Activated T-cell treated with anti-CD3 and anti-CD28 coated beads, Interleukin-2, amount 50 U/mL, for 1 hour (primary cell): ENCODE measurements at places on chromosomes 2 and 18.

GRCh38 chr2:8247905-8248622 is 433.8 kb upstream of the ID2 start:
- no peak for DNase-seq

- DNase-seq: no peak
Measured at GRCh38 chr2:39022642-39023235, 98.1 kb downstream of the SOS1 start.

GRCh38 chr18:37714691-37715090 is 149.1 kb upstream of the CELF4 start:
- DNase-seq: no peak

GRCh38 chr18:38982072-38982471 is 1416.5 kb upstream of the CELF4 start:
- no peak for DNase-seq

- DNase-seq: no peak
Measured at GRCh38 chr2:82964341-82964740, 1494.7 kb downstream of the SUCLG1 start.

- DNase-seq: no peak
Measured at GRCh38 chr2:55093381-55093780, 43.1 kb upstream of the RTN4 start.

DNA sequence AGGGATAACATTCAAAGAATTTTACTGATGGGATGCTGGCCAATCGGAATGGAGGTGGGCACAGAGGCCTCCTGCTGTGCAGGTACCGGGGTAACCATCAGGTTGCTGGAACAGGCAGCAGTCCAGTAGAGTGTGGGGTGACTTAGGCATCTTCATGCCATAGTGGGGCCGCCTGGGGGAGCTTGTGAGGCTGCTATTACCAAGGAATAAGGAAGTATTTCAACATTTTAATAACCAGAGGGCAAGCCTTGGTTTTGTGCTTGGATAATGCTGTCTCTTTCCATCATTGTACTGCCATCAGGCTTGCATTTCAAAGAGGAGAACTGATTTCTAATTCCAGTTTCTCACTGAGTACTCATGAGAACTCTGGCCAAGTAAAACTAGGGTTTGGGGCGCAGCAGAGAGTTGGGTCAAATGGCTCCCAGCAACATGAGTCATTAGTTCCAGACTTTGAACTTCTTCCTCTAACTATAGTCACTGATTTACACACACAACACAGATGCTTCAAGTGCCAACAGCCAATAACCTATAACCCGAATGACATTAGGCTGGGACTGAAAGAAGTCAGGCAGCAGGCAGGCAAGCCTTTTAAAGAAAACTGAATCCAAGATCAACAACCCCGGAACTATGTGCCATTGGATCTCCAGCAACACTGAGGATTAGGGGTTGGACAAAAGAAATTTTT is 56.1 kb upstream of the FHL2 start:
- DNase-seq: no peak

- no peak for DNase-seq
Measured at GRCh38 chr2:223828314-223828713, 9.1 kb downstream of the AP1S3 start.

DNA sequence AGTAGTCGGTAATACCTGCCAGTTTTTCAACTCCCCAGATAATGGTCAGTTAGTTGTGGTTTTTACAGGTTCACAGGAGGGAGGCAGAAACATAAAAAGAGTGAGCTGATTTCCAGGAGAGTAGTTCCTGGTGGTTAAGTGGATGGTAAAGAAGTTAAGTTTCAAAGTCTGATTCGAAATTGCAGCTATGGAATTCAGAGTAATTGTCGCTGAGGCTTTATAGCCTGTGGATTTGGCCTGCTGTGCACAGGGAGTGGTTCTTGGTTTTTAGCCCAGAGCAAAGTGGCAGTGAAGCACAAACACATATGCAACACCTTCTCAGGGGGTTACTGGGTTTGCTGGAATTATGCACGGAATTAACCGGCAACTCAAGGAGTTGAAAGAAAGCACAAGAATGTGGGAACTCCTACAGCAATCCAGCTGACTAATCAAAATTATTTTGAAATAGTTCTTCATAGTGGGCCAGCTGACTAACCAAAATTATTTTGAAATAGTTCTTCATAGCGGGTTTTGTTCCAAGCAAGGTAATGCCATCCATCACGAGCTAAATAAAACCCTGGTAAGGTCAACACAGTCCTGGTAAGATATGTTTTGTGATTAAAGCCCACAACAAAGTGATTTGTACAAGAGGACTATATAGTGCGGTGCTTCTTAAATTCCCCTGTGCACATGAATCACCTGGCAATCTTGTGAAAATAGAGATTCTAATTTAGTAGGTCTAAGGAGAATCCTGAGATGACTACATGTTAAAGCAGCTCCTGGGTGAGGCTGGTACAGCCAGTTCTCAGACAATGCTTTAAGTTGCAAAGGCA is 94.4 kb downstream of the SGPP2 start:
- no peak for DNase-seq

GRCh38 chr2:24088821-24089359 is 4.3 kb upstream of the TP53I3 start:
- no peak for DNase-seq

- no peak for DNase-seq
Measured at GRCh38 chr18:36028859-36029258, 38.5 kb downstream of the RPRD1A start.

DNA sequence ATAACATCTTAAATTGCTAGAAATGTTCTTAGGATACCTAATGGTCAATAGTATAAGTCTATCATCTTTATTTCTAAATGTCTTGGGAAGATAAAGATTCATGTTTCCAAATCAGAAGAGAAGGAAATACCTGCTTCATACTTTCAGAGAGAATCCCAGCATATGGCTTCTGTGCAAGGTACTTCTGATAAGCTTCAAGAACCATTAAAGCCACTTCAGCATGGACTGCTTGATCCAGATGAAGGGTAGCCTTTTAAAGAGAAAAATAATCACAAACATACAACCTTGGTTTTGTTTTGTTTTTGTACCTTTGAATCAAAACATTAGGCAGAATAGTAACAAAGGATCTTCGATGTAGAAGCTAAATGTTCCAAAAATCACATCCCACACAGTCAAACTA is 44.0 kb downstream of the EPG5 start:
- DNase-seq: no peak

DNA sequence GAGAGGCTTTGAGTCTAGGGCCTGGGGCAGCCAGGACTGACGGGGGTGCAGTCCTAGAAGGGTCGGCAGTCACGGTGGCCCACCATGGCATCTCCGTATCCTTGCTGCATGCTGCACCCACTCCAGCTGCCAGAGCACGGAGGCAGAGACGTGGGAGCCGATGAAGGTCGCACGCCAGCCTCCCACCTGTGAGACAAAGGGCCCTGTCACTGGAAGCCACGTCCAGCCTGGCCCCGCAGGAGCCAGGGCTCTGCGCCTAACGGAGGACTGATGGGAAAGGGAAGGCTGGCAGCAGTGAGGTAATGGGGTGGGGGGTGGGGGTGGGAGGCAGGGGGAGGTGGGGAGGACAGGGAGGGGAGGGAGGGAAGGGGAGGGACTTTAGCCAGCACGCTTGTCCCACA is 21.9 kb downstream of the ITM2C start:
- no peak for DNase-seq

DNA sequence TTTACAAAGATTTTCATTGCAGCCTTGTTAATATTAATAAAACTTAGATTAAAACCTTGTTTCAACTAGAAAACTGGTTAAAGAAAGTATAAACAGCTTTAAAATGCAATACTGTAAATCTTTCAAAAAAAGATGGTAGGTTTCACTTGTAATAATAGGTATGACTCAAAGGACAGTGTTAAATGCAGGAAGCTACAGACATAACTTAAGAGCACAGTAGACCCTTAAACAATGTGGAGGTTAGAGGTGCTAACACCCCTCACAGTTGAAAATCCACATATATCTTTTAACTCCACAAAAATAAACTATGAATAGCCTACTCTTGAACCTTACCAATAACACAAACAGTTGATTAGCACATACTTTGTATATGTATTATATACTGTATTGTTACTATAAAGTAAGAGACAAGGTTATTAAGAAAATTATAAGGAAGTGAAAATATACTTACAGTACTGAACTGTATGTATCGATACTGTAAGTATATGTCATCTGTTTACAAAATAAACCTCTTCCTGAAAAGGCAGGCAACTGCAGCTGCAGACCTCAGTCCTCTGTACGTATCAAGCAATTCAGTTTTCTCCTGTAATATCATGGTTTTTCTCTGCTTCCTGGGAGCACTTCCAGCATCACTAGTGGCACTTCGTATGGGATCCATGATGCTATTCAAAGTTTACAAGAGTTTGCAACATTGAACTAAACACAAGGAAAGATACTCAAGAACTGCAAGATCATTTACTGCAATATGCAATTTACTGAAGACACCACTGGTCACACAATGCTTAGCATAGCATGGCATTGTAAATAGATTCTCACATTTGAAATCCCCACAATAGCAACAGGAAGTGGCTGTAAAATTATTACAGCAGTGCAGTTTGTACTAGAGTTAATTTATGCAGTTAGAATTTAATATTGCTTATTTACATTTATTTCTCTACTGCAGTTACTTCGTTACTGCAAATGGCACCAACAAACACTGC is 610.5 kb upstream of the LRRTM4 start:
- no peak for DNase-seq

DNA sequence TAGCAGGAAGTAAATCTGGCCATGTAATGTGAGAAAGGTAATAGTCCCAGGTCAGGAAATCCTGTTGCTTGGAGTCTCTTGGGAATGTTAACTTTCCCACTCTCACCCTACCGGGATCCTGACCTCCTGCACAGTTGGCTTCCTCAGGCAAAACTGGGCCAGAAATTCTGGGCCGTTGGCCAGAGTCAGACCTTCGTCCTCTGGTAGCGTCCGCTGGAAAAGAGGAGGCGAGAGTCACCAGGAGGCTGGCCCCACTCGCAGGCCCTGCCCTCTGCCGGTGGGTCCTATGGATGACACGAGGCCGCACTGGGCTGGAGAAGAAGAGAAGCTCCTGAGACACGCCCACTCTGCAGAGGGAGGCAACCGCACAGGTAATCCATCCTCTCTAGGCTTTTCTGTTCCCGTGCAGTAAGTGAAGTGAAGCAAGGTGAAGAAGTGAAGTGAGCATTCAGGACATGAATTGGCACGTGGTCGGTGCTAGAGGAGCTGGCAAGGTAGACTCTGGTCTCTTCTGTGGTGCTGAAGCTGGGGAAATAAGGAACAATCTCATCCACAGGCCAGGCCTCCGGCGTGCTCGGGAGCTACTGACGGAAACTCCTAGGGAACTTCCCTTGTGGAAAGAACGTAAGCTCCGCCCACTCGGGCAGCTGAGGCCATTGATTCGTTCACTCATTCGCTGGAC is 182.7 kb upstream of the GLI2 start:
- DNase-seq: no peak

GRCh38 chr2:27897717-27898116 is 7.2 kb downstream of the BABAM2 start:
- no peak for DNase-seq

DNA sequence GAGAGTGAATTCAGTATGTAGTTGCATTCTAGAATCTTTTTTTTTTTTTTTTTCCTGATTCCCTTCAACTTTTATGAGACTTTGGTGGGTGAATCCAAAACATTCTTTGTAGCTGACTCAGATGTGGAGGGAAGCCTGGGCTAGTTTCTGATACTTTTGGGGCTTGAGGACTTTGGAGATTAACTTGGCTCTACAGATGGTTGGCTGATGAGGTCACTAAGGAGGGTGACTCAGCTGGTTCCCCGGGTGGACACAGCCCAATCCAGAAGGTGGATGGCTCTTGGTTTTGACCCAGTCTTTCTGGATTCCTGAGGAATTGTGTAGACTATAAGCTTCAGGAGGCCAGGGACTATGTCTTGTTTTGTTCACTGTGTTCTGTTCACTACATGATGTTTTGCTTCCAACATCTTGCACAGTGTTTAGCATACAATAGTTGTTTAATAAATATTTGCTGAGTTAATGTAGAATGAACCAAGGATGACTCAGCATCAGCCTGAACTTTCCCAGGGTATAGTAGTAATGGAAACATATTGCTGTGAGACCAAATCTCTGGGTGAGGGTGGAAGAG is 30.5 kb downstream of the LAMA3 start:
- DNase-seq: no peak

DNA sequence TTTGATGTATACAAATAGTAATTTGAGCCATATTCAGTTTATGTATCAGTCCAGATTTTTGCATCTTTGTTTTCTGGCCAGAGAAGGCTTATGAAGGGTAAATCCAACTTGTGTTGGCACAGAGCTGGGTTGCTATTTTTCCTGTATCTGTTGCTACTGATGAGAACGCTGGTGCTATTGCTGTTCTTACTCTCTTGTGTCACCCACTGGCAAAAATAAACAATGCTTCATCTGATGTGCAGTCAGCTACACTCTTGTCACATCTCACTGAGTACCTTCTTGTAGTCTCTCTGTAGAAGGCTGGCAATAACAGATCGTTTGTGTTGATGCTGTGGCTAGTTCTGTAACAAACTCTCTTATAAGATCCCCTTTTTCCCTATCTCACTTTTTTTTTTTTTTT is 323.4 kb downstream of the CDH19 start:
- DNase-seq: no peak

- no peak for DNase-seq
Measured at GRCh38 chr2:149410701-149411484, 80.5 kb downstream of the LYPD6 start.

GRCh38 chr2:127884436-127884835 is 1.3 kb downstream of the AMMECR1L start:
- no peak for DNase-seq

GRCh38 chr2:30730736-30731647 is 76.3 kb downstream of the CAPN13 start:
- DNase-seq: no peak

- no peak for DNase-seq
Measured at GRCh38 chr18:56112013-56112749, 524.2 kb upstream of the TCF4 start.

DNA sequence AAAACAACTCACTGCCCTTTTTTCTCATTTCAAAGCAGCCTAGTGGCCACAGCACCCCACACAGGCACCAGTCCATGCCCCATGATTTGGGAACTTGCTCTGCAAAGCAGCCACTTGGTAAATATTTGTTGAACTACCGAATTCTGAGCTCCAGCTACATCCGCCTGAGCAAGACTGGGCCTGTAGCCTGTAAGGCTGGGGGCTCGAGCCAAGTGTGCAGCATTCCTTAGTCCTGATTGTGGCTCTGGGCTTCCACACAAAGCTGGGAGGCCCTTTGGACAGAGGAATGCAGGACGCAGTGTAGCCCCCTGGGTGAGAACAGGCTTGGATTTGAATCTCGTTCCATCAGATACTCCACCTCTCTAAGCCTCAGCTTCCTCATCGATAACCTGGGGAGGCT is 88.4 kb downstream of the ACTR2 start:
- no peak for DNase-seq

GRCh38 chr18:10035281-10035991 is 121.6 kb downstream of the VAPA start:
- DNase-seq: no peak
